ENCODE measurements at places on chromosomes 4 and X. TPM values are rescaled to one million over a fixed set of nuclear protein-coding genes. Genes with fewer than 3 reads are reported as not detected.

- DNase-seq = no peak
These were observed 72.6 kb downstream of the WWC2 start for GRCh38 chr4:183171484-183172267.

DNA sequence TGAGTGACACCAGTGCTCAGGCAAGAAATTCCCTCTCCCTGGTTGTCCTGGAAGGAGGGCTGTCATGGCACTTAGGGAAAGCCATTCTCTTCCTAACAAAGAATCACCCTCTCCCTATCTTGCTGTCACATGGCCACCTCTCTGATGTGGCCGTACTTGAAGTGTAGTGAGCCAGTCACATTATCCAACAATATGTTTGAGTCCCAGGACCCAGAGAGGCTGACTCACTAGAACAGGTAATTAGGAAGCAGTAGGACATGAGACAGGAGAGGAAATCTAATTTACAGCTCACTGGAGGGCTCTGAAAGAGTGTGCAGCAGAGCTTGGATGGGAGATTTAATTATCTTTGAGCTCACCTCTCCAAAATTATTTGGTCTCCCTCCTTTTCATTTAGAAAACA is 299.1 kb downstream of the ARHGAP24 start:
- DNase-seq = no peak

GRCh38 chrX:138504273-138504672 is 207.2 kb downstream of the FGF13 start:
- no peak for DNase-seq

DNA sequence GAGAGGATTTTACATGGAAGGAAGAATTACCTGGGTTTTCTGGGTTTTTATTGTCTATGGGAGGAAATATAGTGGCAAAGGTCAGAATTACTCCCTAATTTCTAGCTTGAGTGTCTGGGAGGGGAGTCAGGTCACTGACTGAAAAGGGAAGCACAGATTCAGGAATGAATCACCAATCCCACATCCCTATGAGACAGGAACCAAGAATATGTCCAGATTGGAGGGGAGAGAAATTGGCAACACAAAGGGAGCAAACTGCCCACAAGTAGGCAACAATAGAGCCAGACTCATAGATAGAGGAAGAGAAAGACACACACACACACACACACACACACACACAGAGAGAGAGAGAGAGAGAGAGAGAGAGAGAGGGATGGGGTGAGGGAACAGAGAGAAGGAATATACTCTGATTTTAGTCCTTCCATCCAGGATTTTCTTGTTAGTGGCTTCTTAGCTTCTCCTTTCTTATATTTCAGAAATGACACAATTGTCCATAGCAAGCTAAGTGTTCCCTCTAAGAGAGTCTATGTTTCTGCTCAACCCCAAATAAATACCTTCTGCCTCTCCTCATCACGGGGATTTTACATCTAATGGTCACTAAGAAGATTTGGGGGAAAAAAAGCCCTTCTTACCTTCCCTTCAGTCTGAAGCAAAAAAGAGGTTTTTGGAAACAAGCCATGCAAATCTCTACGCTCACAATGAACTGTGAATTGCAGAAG is 12.0 kb downstream of the P2RY10 start:
- no peak for DNase-seq

- no peak for DNase-seq
These were observed 2.6 kb downstream of the NAF1 start for GRCh38 chr4:163164110-163164509.

DNA sequence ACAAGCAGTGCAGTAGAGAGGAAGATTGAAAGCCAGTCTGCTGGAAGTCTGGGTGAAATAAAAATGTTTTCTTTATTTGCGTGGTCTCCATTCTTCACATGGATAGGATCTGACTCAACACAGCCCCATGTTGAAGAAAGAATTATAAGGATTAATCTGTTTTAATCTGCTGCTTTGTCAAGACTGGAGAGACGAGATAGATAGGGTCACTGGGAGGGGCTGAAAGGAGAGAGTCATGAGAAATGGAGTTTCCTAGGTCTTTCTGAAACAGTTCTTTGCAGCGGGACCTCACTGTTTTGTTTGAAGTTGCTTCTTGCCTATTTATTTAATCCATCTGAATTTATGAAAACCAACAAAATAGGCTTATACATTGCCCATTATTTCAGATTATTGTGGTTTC is 32.4 kb upstream of the RHOH start:
- no peak for DNase-seq

- no peak for DNase-seq
These were observed 1071.8 kb downstream of the CCSER1 start for GRCh38 chr4:91198951-91199350.

- no peak for DNase-seq
These were observed 16.9 kb downstream of the MFAP3L start for GRCh38 chr4:170009291-170009690.

DNA sequence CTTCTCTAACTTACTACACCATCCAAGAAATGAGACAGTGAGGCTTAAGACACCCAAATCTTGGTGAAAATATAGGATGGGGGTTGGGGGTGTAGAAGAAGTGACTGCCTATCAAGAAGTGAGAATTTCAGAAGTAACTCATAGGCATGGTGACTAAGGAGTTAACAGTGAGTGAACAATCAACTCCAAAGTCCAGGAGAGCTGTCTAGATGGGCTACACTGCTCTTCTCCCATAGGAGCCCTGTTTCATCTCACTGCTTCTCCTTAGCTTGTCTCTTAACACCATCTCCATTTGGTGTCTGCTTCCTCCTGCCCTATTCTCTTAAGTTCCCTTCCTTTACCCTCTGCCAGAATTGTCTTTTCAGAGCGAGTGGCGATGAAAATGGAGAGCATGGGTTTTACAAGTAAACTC is 22.7 kb downstream of the FABP2 start:
- no peak for DNase-seq

DNA sequence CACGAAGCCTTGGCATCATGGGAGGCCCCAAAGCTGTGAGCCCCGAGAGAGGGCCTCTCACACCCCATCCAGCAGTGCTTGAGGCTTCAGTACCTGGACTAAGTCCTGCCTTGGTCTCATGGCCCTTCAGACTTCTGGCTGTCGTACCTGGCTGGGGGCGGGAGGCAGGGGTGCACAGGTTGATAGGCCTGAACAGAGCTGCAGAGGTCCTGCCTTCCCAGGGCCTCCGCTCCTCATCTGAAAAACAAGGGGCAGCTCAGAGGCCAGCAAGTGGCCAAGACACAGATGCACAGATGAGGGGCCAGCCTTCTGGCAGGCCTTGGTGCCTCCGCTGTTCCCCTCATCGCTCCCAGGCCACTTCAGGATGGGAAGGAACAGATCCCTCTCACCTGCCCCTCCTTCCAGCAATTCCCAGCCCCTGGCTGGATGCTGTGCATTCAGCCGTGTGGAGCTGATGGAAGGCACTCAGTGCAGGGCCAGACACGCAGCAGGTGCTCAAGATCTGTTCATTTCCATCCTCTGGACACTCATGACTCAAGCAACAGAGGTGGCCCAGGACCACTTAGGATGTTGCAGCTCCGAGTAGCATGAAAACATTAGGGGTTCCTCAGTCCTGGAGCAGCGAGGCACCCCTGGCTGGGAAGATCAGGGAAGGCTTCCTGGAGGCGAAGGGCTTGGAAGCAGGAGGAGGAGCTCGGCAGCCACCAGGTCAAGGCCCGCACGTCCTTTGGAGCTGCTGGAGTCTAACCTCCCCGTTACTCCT is 1.4 kb downstream of the ZNF185 start:
- no peak for DNase-seq

- no peak for DNase-seq
These were observed 102.4 kb downstream of the SLIT2 start for GRCh38 chr4:20354120-20354519.

DNA sequence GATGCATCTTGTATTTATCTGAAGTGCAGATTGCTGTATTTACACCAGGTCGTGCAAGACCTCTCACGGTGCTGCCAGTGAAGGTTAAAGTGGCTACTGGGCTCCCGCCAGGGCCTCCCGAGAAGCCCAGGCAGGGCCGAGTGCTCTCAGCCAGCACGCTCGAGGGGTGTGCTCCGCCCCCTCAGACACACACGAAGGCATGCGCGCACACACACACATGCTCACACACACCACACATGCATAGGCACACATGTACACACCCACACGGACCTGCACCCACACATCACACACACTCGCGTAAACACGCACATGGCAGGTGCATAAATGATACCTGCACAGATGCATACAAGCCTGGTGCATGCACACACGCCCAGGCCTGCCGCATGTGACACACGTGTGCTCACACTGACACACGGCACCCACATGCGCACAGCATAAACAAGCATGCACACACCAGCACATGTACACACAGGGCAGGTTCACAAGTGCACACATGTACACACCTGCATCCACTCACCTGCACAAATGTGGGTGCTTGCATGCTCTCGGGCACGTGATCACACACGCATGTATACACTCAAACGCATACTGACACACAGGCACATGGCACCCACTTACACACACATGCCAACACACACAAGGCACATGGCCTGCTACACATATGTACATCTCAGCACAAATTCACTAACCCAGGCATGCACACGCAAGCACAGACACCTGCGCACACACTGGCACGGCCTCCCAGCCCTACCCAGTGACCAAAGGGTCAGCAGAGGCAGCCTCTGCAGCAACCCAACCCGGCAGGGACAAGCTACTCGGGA is 71.6 kb downstream of the FAM53A start:
- DNase-seq = no peak

DNA sequence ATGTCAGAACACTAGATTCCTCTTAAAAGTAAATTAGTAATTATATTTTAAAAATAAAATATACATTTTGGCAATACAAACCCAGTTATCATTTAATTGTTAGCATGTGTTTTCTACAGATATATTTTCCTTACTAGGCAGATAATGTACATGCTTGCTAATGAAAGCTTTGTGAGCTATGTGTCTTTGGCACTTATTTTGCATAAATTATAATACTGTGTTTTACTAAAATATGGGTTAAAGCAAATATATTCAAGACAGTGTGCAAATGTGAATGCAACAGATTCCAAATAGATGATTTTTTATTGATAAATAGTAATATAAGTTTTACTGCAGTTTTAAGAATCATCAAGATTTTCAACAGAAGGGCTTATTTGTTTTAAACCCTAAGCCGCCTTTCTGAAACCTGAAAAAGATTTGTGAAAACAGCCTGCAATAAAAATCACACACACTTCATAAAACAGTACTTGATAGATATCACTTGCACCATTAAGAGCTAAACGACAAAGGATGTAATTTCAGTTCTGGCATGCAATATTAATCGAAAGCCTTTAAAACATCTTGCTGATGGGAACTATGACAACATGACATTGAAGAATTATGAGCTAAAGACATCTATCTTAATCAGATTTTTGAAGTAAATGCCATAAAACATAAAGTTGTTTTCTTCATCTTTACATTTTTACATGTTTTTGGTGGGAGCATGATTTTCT is 333.3 kb downstream of the DCTD start:
- no peak for DNase-seq

- DNase-seq = no peak
These were observed 140.2 kb upstream of the TBL1X start for GRCh38 chrX:9324676-9325075.

- DNase-seq = no peak
These were observed 205.1 kb upstream of the EMCN start for GRCh38 chr4:100722866-100723459.

DNA sequence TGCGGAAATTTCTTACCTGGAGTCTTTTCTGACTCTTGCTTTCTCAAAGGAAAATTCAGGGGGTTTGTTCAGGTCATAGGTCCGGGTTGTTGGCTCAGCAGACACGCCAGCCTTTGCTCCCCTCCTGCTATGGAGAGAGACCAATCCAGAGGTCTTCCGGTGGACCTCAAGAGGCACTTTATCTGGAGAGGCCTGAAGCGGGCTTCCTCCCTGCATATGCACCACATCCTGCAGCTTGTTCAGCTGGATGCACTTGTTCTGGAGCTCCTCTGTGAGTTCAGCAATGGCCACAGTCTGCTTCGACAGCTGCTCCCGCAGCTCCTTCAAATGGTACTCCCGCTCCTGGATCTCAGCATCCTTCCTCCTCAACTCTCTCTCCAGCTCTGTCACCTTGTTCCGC is 10.5 kb downstream of the PRKG2 start:
- no peak for DNase-seq

GRCh38 chrX:121301356-121301755 is 253.9 kb downstream of the GLUD2 start:
- no peak for DNase-seq

DNA sequence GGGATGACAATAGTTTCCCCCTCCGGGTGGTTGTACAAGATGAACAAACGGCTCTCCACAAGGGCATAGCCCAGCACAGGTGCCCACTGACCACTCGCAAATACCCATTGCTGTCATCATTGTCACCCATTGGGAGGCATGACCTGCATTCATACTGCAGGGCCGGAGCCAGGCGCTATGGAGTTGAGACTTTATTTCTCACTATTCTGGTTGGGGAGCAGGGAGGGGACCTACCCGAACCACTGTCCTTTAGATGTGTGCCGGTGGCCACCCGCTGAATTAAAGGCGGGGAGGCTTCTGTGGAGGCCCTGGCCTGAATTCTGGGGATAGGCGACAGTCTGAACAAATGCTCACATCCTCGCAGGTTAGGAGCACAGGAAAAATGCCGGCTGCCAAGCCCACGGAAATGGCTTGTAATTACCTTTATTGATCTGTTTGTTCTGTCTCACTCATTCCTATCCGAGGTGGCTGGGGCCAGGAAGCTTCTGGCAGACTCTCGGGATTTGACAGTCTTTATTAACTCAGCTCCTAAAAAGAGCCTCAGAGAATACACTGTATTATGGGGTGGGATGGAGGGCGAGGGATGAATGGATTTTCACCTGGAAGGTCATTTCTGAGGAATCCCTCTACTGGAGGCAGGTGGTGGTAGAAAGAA is 125.1 kb upstream of the PSAPL1 start:
- DNase-seq = no peak

The MGST2 gene
- total RNA-seq = 19.0 TPM

The IL3RA gene
- total RNA-seq = 21.1 TPM

The MAGEA12 gene
- total RNA-seq = not detected

The MAGEB1 gene
- not detected for total RNA-seq

The SPIN4 gene
- 9.2 TPM for total RNA-seq

The SORBS2 gene
- total RNA-seq = 0.90 TPM

The WAS gene
- total RNA-seq = 84.7 TPM
